ENCODE measurements at places on chromosomes 3 and 15. TPM values are rescaled to one million over a fixed set of nuclear protein-coding genes. Genes with fewer than 3 reads are reported as not detected.

DNA sequence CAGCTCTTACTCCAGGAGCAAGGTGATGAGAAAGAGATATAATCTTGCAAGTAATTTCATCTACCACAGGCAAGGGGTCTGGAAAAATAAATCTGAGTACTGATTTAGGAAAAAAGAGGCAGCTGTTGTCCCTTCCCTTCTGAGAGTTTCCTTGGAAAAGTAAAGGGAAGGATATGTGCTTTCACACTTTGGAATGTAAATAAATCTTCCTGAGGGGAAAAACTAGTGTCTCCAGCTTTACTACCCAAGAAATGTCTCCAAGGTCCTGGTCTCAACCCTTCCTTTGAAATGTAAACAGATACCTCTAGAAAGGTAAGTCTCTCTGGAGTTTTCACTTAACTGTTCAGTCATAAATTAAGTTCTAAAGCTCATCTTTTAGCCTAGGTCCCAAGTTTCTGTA lies 102.6 kb downstream of the DPH6 start:
- no peaks in the 10 kb centered on the region for H3K27me3 ChIP-seq
- no peaks in the 10 kb centered on the region for H3K36me3 ChIP-seq
- DNase-seq = no peak
- H3K27ac ChIP-seq = no peak overlapping the region

GRCh38 chr3:4281991-4282390 lies 21.2 kb upstream of the SETMAR start:
- no peaks in the 10 kb centered on the region for H3K36me3 ChIP-seq
- no peak for DNase-seq
- H3K27me3 ChIP-seq = no peaks in the 10 kb centered on the region
- H3K4me3 ChIP-seq = no peak overlapping the region

Gene C3orf70
- 5.1 TPM for total RNA-seq

GRCh38 chr3:134384963-134385362 lies 10.7 kb upstream of the AMOTL2 start:
- no peaks in the 10 kb centered on the region for H3K27me3 ChIP-seq
- no peak for DNase-seq
- H3K4me3 ChIP-seq = no peak overlapping the region
- H3K27ac ChIP-seq = no peak overlapping the region

Gene PAQR5
- total RNA-seq = 2.1 TPM

DNA sequence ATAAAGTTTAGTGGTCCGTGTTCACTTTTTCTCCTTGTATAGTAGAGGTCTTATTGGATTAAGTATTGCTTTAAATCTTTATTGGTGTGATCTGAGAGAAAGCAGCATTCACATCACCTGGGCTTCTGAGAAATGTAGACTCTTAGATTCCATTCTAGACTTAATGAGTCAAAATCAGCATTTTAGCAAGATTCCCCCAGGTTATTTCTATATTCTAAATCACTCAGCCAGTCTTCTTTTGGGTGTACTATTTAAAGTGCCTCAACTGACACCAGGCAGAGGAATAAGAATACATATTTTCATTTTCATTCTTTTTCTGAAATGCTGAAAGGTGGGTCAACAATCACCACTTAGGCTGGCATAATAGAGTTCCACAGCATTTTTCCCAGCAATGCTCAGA lies 481.7 kb downstream of the TUSC7 start:
- no peak overlapping the region for H3K4me3 ChIP-seq
- no peaks in the 10 kb centered on the region for H3K4me1 ChIP-seq
- DNase-seq = no peak
- H3K27ac ChIP-seq = no peak overlapping the region
- H3K36me3 ChIP-seq = no peaks in the 10 kb centered on the region
- no peaks in the 10 kb centered on the region for H3K27me3 ChIP-seq

DNA sequence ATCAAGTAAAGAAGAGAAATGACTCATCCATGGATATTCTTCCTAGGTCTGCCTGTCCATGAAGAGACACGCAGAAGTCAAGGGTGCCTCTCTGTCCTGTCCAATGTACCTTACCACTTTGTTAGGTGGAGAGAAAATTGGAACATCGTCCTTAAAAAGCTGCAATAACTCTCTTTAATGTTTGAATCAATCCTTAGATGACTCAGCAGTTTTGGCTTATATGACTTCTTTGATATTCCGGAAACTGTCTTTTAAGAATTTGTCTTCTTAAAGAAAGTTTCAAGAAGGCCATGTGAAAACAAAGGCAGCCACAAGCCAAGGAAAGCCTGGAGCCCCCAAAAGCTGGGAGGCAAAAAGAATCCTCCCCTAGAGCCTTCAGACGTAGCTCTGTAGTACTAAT lies 49.2 kb downstream of the MRPL3 start:
- no peaks in the 10 kb centered on the region for H3K4me1 ChIP-seq
- DNase-seq = no peak
- H3K27me3 ChIP-seq = no peaks in the 10 kb centered on the region
- no peak overlapping the region for H3K27ac ChIP-seq

Gene HRH1
- total RNA-seq = 2.9 TPM

GRCh38 chr3:114709102-114709501 lies 415.3 kb downstream of the TIGIT start:
- H3K27ac ChIP-seq = no peak overlapping the region
- H3K36me3 ChIP-seq = no peaks in the 10 kb centered on the region
- H3K27me3 ChIP-seq = no peaks in the 10 kb centered on the region
- no peak for DNase-seq
- H3K4me1 ChIP-seq = peaks cover 22% of the 10 kb centered on the region

DNA sequence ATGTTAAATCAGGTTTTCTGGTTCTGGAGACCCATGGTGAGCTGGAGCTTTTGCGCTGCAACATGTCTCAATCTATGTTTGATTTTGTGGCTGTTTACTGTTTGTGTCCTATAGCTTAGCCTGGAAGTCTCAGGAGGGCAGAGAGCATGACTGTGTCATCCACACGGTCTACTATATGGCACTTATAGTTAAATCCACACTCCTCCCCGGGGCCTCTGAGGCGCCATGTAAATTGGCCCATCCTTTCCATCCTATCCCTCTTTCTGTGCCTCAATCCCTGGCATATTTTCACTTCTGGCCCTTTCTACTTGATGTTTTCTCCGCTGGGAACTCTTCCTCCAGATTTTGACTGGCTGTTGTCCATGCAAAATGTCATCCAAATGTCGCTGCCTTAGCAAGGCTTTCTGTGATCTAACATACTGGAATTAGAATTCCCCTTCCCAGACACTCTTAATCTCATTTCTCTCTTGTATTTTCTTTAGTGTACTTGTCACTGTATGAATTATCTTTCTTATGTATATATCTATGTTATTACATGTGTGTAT lies 560.8 kb upstream of the RGMA start:
- H3K4me1 ChIP-seq = no peaks in the 10 kb centered on the region
- H3K27me3 ChIP-seq = no peaks in the 10 kb centered on the region
- no peak for DNase-seq
- H3K36me3 ChIP-seq = no peaks in the 10 kb centered on the region

GRCh38 chr3:49759226-49759625 lies 27.1 kb downstream of the IP6K1 start:
- H3K27ac ChIP-seq = no peak overlapping the region
- no peaks in the 10 kb centered on the region for H3K4me1 ChIP-seq
- DNase-seq = no peak
- H3K36me3 ChIP-seq = no peaks in the 10 kb centered on the region
- no peak overlapping the region for H3K4me3 ChIP-seq

DNA sequence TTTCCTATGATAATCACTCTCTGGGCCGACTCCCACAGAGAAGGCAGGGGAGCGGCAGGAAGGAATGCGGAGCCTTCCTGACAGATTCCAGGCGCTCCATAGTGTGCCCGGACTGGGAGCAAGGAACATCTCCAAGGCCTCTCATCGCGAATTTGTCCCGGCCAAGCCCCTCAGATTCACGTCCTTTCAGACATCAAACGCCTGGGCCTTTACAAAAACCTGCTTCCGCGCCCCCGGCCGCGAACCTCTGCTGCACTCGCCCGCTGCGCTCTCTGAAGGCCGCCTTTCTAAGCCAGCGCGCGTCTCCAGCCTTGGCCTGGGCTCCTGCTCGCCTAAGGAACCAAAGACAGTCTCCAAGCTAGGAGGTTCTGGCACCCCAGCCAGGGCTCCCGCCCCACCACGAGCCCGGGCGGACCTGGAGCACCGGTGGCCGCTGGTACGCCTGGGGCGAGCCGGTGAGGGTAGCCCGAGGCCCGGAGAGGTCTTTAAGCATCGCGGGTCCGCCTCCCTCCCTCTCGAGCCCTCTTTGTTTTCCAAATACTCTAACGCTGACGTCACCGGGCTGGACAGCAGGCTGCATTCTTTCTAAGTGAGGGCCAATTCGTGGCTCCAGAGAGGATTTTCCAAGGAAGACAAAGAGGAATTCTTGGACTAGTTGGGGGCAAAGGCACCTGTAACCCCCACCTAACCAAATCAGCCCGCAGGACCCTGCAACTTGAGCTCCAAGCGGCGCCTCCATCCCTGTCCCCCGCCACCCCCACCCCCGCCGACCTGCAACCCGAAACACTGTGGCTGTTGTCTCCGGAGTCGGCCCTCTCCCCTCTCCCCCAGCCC lies 759 bp downstream of the AMOTL2 start:
- H3K4me3 ChIP-seq = peak overlapping the region; percentile 91
- H3K36me3 ChIP-seq = no peaks in the 10 kb centered on the region
- H3K27me3 ChIP-seq = no peaks in the 10 kb centered on the region
- peaks cover 42% of the 10 kb centered on the region for H3K4me1 ChIP-seq
- peak overlapping the region; percentile 99 for H3K27ac ChIP-seq

GRCh38 chr3:192915722-192916121 lies 1.9 kb downstream of the MB21D2 start:
- H3K36me3 ChIP-seq = no peaks in the 10 kb centered on the region
- H3K4me3 ChIP-seq = peak overlapping the region; percentile 98
- no peak for DNase-seq

Gene GP5
- total RNA-seq = 0.27 TPM

- H3K36me3 ChIP-seq = no peaks in the 10 kb centered on the region
- no peaks in the 10 kb centered on the region for H3K27me3 ChIP-seq
- H3K4me1 ChIP-seq = no peaks in the 10 kb centered on the region
- no peak overlapping the region for H3K27ac ChIP-seq
- H3K4me3 ChIP-seq = no peak overlapping the region
These were observed 478.9 kb upstream of the GBE1 start for GRCh38 chr3:82240322-82240721.

Gene IL17RD
- 6.2 TPM for total RNA-seq

DNA sequence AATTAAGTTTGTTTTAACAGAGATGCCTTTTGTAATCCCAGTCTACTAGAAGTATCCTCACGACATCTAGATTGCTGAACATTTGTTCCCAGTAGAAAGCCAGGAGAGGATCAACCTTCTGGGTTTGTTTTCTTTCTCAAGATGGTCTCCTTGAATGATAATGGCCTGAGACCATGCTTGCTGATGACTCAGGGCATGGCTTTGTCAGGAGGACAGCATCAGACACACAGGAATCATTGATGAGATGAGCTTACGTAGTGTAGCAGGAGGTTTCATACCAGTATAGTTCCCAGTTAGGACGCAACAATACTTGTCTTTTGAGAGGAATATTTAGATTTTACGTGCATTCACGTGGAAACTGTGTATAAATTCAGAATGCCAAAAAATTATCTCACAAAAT lies 38.6 kb downstream of the ATP1B3 start:
- DNase-seq = no peak
- no peak overlapping the region for H3K4me3 ChIP-seq
- H3K36me3 ChIP-seq = no peaks in the 10 kb centered on the region
- no peaks in the 10 kb centered on the region for H3K27me3 ChIP-seq
- no peaks in the 10 kb centered on the region for H3K4me1 ChIP-seq

DNA sequence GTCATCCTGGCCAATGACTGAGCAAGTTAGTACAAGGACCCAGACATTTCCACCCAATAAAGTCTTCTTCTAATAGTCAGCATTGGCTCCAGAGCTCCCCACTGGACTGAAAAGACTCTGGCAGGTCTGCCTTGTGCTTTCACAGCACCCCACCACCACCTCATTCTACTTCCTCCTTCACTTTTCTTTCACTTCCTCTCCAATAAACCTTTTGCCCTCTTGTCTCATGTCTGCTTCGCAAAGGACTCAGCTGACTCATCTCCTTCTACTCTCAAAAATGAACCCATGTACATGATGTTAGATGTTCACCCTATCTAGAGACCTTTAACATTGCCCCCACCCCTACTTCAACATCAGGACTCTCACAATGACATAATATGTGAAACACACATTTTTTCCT lies 181.0 kb upstream of the PPP2R3A start:
- H3K36me3 ChIP-seq = no peaks in the 10 kb centered on the region
- DNase-seq = no peak

GRCh38 chr15:35958021-35958420 lies 412.1 kb upstream of the DPH6 start:
- H3K27me3 ChIP-seq = no peaks in the 10 kb centered on the region
- DNase-seq = no peak
- no peaks in the 10 kb centered on the region for H3K4me1 ChIP-seq
- no peak overlapping the region for H3K27ac ChIP-seq
- no peak overlapping the region for H3K4me3 ChIP-seq

GRCh38 chr3:197155046-197155445 lies 125.4 kb upstream of the MELTF start:
- H3K27ac ChIP-seq = no peak overlapping the region
- no peak for DNase-seq
- H3K36me3 ChIP-seq = peaks cover 7% of the 10 kb centered on the region
- no peak overlapping the region for H3K4me3 ChIP-seq

GRCh38 chr3:150020527-150020926 lies 49.8 kb upstream of the PFN2 start:
- H3K36me3 ChIP-seq = no peaks in the 10 kb centered on the region
- H3K27ac ChIP-seq = no peak overlapping the region
- H3K4me3 ChIP-seq = no peak overlapping the region

- peaks cover 4% of the 10 kb centered on the region for H3K4me1 ChIP-seq
- DNase-seq = no peak
- H3K27me3 ChIP-seq = no peaks in the 10 kb centered on the region
- H3K4me3 ChIP-seq = no peak overlapping the region
- H3K36me3 ChIP-seq = peaks cover 5% of the 10 kb centered on the region
These were observed 7.9 kb downstream of the RPL32 start for GRCh38 chr3:12833222-12834161.

Gene QTRT2
- 18.3 TPM for total RNA-seq

GRCh38 chr3:8836096-8836495 lies 66.7 kb upstream of the OXTR start:
- no peak overlapping the region for H3K4me3 ChIP-seq
- H3K36me3 ChIP-seq = no peaks in the 10 kb centered on the region
- no peaks in the 10 kb centered on the region for H3K27me3 ChIP-seq
- no peak for DNase-seq

Gene TLR9
- not detected for total RNA-seq

GRCh38 chr3:24490151-24490550 lies 4.5 kb downstream of the THRB start:
- H3K27me3 ChIP-seq = no peaks in the 10 kb centered on the region
- H3K36me3 ChIP-seq = no peaks in the 10 kb centered on the region
- no peak overlapping the region for H3K4me3 ChIP-seq
- peaks cover 49% of the 10 kb centered on the region for H3K4me1 ChIP-seq
- DNase-seq = no peak

- H3K36me3 ChIP-seq = no peaks in the 10 kb centered on the region
- H3K4me3 ChIP-seq = no peak overlapping the region
- no peaks in the 10 kb centered on the region for H3K4me1 ChIP-seq
- no peaks in the 10 kb centered on the region for H3K27me3 ChIP-seq
- no peak for DNase-seq
These were observed 29.1 kb upstream of the SCG3 start for GRCh38 chr15:51652084-51652668.

GRCh38 chr15:57156210-57156884 lies 220.0 kb upstream of the CGNL1 start:
- DNase-seq = no peak
- no peaks in the 10 kb centered on the region for H3K36me3 ChIP-seq
- H3K4me1 ChIP-seq = peaks cover 7% of the 10 kb centered on the region
- no peaks in the 10 kb centered on the region for H3K27me3 ChIP-seq
- H3K4me3 ChIP-seq = no peak overlapping the region

Measured in hepatocyte (in vitro differentiated cells).